Large intestine (tissue), 12 donors: ENCODE measurements at places on chromosomes 4 and X. TPM values are rescaled to one million over a fixed set of nuclear protein-coding genes. Genes with fewer than 3 reads are reported as not detected.

The TNMD gene
- polyA plus RNA-seq = 1.2 TPM

GRCh38 chrX:17738737-17739535 lies 1.6 kb downstream of the SCML1 start:
- H3K36me3 ChIP-seq = no peaks in the 10 kb centered on the region
- H3K4me1 ChIP-seq = peaks cover 5% of the 10 kb centered on the region
- H3K27me3 ChIP-seq = no peaks in the 10 kb centered on the region
- peak overlapping the region; percentile 99 for H3K27ac ChIP-seq
- peak overlapping the region; percentile 92 for H3K4me3 ChIP-seq

GRCh38 chr4:140315019-140315418 lies 58.4 kb upstream of the SCOC start:
- no peak overlapping the region for H3K27ac ChIP-seq
- no peaks in the 10 kb centered on the region for H3K4me1 ChIP-seq
- H3K36me3 ChIP-seq = no peaks in the 10 kb centered on the region
- H3K27me3 ChIP-seq = no peaks in the 10 kb centered on the region

DNA sequence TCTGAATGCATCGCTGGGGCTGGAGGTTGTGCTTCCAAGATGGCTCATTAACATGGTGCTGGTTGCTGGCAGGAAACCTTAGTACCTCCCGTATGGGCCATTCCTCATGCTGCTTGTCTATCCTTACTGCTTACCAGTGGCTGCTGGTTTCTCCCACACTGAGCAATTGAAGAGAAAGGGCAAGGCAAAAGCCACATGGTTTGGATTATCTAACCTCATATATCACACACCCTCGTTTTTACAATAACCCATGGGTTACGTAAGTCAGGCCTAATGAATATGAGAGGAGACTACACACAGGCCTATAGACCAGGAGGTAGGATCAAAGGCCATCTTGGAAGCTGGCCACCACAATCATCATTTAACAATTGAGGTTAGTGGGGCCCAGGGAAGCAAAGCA lies 141.8 kb upstream of the EDNRA start:
- no peak overlapping the region for H3K27ac ChIP-seq
- no peaks in the 10 kb centered on the region for H3K4me1 ChIP-seq
- H3K4me3 ChIP-seq = no peak overlapping the region
